ENCODE measurements at places on chromosomes 4 and X. TPM values are rescaled to one million over a fixed set of nuclear protein-coding genes. Genes with fewer than 3 reads are reported as not detected.

DNA sequence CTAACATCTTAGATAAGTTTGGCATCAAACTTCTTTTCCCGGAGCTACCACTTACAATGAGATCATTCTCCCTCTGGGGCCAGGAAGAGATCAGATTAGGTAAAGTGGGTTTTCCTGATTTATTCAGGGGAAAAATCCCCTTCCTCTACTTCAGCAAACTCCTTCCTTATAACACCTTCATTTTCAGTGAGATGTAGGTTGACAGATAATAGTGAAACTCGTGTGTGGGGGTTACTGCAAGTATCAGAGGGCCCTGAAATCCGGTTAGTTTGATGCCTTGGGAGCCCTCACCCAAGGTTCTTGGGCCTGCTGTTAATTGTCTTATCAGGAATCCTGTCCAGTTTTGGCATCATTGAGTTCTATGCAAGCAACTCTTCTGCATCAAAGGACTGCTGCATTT lies 10.8 kb downstream of the FTHL17 start:
- DNase-seq, result no peak

DNA sequence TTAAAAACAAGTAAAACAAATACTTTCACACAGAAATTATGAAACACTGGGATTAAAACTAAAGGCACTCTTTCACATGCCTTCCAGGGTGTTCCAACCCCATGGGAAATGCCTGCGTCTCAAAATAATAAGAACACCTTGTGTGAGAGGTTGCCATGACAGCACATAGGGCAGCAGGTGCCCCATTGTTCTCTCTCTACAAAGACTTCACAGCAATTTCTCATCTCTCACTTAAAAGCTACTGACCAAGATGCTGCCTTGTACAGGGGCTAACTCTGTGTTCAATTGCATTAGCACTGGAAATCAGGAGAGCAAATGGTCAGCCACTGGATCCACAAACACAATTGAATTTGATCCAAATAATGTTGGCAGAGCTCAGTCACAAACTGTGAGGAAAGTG lies 102.5 kb upstream of the GALNTL6 start:
- no peak for DNase-seq

RS1 gene
- not detected for total RNA-seq

- DNase-seq, result no peak
These were observed 2.1 kb upstream of the CYSLTR1 start for GRCh38 chrX:78329486-78329885.

TBC1D14 gene
- 18.2 TPM for total RNA-seq

- no peak for DNase-seq
These were observed 526.7 kb upstream of the AGA start for GRCh38 chr4:177968817-177969442.

DNA sequence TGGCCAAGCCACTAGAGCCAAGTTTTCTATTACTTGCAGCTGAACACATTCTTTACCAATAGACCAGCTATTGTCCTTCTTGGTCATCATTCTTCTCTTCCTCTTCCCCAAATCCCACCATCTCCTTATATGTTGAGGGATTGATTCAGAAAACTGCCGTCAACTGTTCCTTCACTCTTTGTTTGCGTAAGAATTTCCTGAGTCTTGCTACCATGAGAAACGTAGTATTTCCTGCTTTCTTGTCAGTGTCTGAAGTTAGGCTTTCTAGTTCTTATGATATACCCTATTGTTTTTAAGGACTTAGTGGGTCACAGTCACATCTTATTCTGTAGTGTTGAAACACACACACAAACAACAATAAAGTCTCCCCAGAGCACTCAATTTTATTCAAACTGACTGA lies 20.1 kb downstream of the IGFBP7 start:
- no peak for DNase-seq

- DNase-seq, result no peak
These were observed 8.8 kb downstream of the ZMYM3 start for GRCh38 chrX:71245159-71245558.

CORIN gene
- 1.1 TPM for total RNA-seq

- DNase-seq, result no peak
These were observed 69.6 kb downstream of the MAML3 start for GRCh38 chr4:140084385-140084784.

SNCA gene
- total RNA-seq, result 3.8 TPM

TXK gene
- 0.84 TPM for total RNA-seq

FATE1 gene
- total RNA-seq, result not detected

COL25A1 gene
- 0.20 TPM for total RNA-seq

GRIA3 gene
- 3.8 TPM for total RNA-seq

DNA sequence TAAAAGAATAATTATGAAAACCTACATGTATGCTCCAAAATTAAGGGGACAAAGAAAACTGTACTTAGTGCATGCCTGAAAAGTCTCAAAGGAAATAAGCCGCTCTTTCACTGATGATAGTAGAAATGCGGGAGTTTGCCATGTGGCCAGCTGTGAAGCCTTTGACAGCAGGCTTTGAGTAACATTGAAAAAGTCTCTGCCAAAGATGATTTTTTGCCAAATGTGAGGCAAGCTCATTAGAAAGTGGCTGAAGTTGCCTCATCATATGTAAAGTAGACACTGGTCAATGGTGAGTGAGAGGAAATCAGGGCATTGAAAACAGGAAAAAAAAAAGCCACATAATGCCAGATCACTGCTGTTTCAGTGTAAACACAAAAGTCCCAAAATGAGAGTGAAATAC lies 2360.1 kb downstream of the PCDH7 start:
- no peak for DNase-seq

DNA sequence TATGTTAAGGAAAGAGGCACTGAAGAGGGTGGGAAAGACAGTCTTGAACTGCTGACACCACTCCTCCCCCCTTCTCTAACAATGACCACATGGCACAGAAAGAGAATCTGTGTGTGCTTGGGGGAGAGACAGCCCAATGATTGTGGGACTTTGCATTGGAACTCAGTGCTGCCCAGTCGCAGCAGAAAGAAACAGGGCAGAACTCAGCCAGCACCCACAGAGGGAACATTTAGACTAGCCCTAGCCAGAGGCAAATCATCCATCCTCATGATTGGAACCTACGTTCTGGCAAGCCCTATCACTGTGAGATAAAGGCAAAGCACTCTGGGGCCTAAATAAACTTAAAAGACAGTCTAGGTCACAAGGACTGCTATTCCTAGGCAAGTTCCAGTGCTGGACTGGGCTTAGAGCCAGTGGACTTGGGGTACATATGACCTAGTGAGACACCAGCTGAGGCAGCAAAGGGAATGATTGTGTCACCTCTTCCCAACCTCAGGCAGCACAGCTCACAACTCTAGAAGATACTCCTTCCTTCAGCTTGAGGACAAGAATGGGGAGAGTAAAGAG lies 132.8 kb upstream of the S100G start:
- no peak for DNase-seq

- DNase-seq, result no peak
These were observed 7.0 kb upstream of the EREG start for GRCh38 chr4:74357965-74358364.

GRCh38 chr4:182280436-182281111 lies 37.4 kb downstream of the TENM3 start:
- DNase-seq, result no peak

DNA sequence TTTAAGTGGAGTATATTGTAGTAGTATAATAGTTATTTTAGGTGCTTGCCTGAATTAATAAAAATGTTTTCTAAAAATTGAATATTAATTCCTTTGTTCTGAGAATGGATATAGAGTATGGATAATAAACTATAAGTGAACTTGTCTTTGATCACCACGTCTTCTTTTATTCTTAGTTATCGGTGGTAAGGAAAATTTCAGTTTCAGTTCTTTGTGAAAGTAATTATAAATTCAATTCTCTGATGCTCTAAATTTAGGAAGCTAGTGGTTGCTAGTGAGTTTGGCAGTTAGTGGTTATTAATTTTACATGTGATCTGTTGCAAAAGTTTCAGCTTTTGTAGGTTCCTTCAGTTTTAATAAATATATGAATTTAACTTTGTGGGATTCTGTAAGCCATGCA lies 30.8 kb downstream of the MRPL1 start:
- DNase-seq, result no peak

GABRG1 gene
- total RNA-seq, result not detected

DNA sequence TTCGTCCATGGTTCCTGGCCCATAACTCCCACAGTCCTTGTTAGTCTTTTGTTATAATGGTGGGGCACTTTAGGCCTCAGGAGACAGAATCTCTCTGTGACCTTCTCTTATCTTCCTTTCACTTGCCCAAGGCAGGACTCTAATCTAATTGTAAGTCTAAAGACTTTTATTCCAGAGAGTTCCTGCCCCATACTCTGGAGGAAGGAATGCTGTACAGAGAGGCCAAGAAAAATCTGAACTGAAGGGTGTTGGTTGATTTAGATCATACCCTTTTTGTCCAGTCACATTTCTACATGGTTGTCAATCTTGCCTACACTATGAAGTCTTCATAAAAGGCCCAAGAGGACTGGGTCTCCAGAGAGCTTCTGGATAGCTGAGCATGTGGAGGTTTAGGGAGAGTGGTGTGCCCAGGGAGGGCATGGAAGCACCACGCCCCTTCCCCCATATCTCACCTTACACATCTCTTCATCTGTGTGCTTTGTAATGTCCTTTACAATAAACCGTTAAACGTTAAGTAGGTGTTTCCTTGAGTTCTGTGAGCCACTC lies 84.5 kb downstream of the AFF1 start:
- DNase-seq, result no peak

GRCh38 chr4:170399581-170400293 lies 310.0 kb upstream of the AADAT start:
- no peak for DNase-seq

- DNase-seq, result no peak
These were observed 331.0 kb upstream of the PCDH10 start for GRCh38 chr4:132818091-132818490.

- DNase-seq, result no peak
These were observed 118.9 kb downstream of the RAB28 start for GRCh38 chr4:13365195-13365594.

SUPT20HL2 gene
- not detected for total RNA-seq

- DNase-seq, result no peak
These were observed 2.3 kb downstream of the CCDC149 start for GRCh38 chr4:24910499-24910898.

GRCh38 chr4:2482693-2483092 lies 13.8 kb downstream of the RNF4 start:
- DNase-seq, result peak; percentile 67

DNA sequence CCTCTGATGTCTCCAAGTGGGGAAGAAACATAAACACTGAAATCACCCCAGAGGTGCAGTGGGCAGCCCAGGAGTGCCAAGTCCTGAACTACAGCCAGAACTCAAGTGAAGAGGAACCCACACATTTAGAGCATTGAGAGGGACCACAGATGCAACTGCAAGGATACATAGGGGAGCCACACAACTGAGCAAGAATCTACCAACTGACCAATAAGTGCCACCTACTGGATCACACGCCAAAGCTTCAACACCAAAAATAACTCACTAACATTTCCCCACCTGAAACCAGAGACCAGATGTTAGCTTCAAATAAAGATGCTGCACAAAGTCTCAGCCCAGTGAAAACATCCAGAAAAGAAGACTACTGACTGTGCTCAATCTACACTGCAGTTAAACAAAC lies 276.7 kb upstream of the GRIA3 start:
- DNase-seq, result no peak

GRCh38 chr4:95263960-95264359 lies 284.8 kb downstream of the UNC5C start:
- DNase-seq, result no peak

- DNase-seq, result no peak
These were observed 4.2 kb upstream of the ARSD start for GRCh38 chrX:2933125-2933900.

GRCh38 chrX:23287191-23287725 lies 47.4 kb upstream of the PTCHD1 start:
- DNase-seq, result no peak

- DNase-seq, result peak; percentile 69
These were observed 6.3 kb downstream of the CA5B start for GRCh38 chrX:15744181-15744867.

DNA sequence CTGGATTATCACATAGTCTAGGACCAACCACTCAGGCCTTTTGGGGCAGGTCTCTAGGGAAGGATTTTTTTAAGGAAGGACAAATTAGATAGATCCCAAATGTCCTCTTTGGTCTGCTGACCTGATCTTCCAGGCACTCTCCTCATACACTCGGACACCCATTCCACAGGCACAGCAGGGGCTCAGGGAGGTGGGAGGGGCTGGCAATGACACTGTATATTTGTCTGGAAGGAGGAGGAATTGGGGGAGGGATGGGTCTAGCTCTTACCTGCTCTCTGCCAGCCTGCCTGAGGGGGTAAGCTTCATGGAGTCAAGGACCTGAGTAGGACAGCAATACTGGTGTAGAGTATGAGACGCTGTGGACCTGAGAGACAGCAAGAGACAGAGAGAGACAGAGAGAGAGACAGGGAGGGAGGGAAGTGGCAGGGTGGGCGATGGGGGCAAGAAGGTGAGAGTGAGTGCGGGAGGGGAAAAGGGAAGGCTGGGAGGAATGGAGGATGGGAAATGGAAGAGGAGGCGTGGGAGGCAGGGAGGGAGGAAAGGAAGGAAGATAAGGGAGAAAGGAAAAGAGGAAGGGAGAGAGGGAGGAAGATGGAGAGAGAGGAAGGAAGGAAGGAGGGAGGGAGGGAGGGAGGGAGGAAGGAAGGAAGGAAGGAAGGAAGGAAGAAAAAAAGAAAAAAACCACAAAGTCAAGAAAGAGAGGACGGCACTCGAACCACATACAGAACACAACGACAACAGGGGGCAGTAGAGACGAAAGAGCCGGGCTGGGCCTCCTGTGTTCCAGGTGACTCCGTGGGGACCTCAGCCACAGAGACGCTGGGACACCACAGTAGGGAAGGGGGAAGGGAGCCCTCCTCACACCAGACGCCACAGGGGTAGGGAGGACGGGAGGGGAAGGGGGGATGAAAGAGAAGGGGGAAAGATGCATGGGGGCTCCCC lies 1.8 kb downstream of the IQSEC2 start:
- no peak for DNase-seq

- DNase-seq, result no peak
These were observed 628.9 kb downstream of the TLL1 start for GRCh38 chr4:166501941-166502382.

DNA sequence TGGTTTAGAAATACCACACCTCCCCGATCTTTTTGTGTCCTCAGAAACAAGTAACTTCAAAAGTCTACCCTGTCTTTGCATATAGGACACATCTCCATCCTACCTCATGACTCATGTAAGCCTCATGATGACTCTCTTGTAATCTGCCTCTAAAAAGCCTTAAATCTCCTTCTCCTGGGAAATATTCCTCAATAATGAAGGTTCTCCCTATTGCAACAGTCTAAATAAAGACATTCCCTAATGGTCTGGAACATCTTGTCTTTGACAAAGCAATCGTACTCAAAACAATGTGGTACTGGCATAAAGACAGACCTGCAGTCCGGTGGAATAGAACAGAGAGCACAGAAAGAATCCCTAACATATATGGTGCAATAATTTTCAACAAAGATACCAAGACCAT lies 257.7 kb downstream of the OPHN1 start:
- no peak for DNase-seq

GRCh38 chr4:143921181-143921580 lies 15.8 kb upstream of the GYPE start:
- no peak for DNase-seq

Measured in pancreas (tissue), 10 donors.